ENCODE measurements at places on chromosomes 11 and 22.

- DNase-seq, result no peak
These were observed 22.3 kb downstream of the LAYN start for GRCh38 chr11:111562692-111563389.

DNA sequence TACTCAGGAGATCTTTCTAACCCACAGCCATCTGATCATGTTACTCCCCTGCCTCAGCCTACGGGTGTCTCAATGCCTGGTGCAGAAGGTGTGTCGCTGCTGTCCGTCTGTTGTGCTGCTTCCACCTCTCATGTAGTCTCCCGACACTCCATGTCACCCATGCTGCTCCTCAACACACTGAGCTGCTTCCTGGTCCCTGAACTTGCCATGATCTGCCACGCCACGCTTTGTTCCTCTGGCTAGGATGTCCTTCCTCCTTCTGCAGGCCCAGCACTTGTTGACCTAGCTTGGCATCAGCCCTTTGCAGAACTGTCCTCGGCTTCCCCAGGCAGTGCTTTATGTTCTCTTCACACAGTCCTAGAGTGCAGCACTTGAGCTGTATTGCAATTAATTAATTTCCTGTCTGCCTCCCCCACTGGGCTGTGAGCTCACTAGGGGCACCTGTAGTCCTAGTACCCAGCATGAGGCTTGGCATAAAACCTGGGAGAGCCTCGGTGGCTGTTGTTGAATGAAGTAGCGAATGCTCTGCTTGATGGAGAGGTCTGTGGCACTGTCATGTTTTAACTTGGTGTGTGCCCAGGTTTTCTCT lies 9.5 kb downstream of the GTPBP1 start:
- DNase-seq, result no peak

DNA sequence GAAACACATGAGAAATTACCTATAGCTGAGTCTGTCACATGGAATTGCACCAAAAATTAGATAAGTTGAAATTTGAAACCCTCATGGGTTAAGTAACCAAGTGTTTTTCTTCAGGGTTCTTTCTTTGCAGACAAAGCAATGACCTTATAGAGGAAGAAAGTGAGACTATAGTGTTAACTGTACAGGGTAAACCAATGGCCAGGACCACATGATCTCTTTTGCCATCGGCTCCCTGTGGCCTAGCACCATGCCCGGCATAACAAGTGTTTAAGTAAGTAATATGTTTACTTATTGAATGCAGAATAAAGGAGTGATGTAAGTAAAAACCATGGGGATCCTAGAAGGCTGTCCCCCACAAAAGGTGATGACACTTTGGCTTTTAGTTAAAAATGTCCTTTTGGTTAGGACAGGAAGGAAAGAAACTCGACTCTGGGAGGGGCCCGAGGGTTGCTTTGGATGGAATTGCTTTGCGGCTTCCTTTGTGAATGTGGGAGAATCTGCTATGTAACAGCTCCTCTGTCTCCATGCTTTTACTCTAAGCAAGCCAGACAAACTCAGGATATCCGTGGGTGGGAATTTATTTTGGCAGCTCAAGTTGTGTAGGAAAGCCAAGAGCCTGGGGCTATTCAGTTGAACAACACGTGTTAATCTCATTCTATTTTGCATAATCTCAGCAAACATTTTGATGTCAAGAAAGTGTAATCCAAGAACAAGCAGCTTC lies 454.7 kb downstream of the INSC start:
- no peak for DNase-seq

- DNase-seq, result no peak
These were observed 134.0 kb downstream of the HIPK3 start for GRCh38 chr11:33390944-33391892.

- DNase-seq, result peak; percentile 44
These were observed 24.1 kb upstream of the CELSR1 start for GRCh38 chr22:46561435-46561905.

DNA sequence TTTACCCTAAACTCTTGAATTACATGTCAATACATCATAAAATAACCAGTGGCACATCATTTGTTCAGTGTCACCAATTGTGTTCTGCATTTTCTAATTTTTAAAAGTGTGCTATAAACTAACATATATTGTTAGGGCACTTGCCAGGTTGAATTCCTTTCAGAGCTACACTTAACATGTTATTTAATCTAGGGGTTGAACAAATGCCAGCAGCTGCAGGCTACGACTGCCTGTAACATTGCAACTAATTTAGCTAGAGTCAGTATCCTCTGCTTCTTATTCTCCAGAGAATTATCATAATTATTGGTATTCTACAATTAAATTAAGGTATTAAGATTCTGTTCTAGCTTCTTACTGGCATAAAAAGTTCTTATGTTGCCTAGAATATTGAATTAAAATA lies 46.4 kb upstream of the ARHGAP42 start:
- peak; percentile 7 for DNase-seq
